ENCODE measurements at places on chromosomes 1 and 21.

DNA sequence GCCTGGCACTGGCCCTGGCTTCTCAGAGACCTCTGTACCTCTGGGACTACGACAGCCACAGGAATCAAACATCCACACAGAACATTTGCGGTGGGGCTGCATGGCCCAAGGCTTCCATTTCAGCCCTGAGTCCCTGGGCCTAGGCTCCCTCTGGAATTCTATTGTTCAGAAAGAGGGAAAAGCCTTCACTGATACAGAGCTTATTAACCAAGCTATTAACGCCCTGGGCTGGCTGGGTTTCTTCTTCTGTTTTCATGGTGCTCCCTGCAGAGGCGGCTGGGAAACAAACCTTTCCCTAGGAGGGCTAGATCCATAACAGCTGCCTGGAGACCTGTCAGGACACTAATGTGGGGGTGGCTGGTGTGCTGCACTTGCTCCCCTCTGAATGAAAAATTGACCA, 88.2 kb downstream of the KAZN start:
- no peak for ATAC-seq

GRCh38 chr1:43577655-43578542, 47.2 kb downstream of the PTPRF start:
- no peak for ATAC-seq

GRCh38 chr21:46116189-46116775, 18.4 kb downstream of the COL6A2 start:
- ATAC-seq, result no peak

DNA sequence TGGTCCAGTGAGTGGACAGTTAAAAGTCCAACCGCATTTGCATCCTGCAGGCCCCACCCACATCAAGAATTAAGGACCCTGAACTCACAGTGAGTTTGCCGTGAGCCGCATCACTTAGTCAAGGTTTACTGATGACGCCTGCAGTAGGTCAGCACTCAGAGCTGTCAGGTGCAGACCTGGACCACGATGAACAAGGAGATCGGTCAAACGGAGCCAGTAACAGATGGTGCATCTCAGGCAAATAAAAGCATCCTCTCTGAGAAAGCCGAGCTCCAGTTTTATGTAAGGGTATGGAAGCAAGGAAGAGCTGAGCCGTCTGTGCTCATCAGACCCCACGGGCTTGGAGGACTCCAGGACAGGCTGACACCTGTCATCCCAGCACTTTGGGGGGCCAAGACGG, 4.5 kb downstream of the PRDM15 start:
- ATAC-seq, result no peak

- peak; percentile 53 for ATAC-seq
Observed at GRCh38 chr1:206002871-206003801, at the start of gene RAB7B. Gene RAB7B, minus strand, starts transcription at chr1:206003395. Its CDS starts 9,260 bp downstream, at chr1:205994135.

Data from esophagus mucosa (tissue), 1 donor.